ENCODE measurements at places on chromosomes 6 and 20.

DNA sequence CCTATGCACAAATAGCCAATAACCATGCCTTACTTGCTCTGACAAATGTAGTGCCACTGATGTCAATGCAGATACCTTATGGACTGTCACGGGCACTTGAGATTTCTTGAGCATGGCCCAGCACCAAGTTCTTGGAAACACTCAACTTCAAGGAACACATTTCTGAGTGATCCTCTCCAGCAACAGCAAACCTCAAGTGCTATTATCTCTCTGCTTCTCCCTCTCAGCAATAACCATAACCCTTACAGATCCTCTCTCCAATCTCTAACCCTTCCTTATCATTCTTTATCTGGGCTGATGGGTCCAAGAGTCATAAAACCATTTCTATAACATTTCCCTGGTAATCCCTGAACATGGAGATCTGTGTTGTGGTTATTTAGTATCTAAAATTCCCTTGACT lies 266.9 kb upstream of the STXBP5 start:
- no peak for DNase-seq

- no peak for DNase-seq
These were observed 13.4 kb downstream of the BCAS1 start for GRCh38 chr20:54056762-54057639.

GRCh38 chr6:138593124-138593877 lies 94.0 kb upstream of the NHSL1 start:
- no peak for DNase-seq

- DNase-seq: no peak
These were observed 65.5 kb upstream of the PRL start for GRCh38 chr6:22362361-22362760.

DNA sequence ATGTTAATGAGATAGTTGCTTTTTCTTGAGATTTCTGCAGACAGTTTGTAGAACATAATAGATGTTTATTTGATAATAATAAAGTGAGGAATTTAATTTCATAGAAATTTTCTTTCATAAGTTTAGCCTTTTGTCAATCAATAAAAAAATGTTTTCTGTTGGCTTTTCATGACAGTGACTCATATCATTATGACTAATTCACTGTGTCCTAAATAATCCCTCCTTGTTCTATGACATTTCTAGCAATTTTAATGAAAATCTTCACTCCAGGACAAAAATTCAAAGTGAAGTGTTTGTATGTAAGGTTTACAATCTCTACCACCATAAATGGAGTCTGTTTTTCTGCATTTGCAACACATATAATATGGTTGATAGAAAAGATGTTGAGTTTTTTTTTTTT lies 109.9 kb downstream of the UTRN start:
- no peak for DNase-seq

- no peak for DNase-seq
These were observed 240.7 kb upstream of the POU3F2 start for GRCh38 chr6:98593676-98594075.

GRCh38 chr6:41040101-41040939 lies 1.3 kb upstream of the UNC5CL start:
- no peak for DNase-seq

- no peak for DNase-seq
These were observed 49.2 kb downstream of the ANKRD6 start for GRCh38 chr6:89482126-89482525.

GRCh38 chr6:16126861-16127260 lies 2.0 kb upstream of the MYLIP start:
- DNase-seq: no peak

DNA sequence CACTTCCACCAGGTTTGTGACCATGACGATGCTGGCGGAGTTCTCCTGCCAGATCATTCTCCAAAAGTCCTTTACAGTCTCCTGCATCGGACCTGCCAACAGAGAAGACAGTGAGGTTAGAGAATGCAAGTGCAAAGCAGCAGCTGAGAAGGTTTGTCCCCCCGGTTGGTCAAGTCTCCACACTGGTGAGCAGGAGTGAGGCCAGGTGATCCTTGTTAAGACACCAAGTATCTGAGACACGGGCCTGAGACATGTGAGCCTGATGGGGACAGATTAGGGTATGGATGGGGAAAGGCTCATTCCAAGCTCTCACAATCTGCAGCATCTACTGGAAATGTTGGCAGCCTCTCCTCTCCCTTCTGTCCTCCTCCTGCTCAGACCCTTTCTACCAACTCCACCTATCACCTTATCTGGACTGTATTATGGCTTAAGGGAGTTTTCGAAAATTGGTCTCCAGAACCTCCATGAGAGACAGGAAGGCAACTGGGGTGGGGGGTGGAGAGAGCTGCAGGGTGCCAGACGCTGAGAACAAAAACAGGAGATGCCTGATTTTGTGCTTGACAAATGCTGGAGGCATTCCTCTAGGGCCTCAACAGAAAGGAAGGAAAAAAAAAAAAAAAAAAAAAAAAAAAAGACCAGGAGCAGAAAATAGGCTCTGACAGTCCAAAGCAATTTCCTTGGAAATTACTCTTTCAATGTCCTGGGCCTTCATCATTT lies 500.4 kb upstream of the CHD6 start:
- DNase-seq: no peak

DNA sequence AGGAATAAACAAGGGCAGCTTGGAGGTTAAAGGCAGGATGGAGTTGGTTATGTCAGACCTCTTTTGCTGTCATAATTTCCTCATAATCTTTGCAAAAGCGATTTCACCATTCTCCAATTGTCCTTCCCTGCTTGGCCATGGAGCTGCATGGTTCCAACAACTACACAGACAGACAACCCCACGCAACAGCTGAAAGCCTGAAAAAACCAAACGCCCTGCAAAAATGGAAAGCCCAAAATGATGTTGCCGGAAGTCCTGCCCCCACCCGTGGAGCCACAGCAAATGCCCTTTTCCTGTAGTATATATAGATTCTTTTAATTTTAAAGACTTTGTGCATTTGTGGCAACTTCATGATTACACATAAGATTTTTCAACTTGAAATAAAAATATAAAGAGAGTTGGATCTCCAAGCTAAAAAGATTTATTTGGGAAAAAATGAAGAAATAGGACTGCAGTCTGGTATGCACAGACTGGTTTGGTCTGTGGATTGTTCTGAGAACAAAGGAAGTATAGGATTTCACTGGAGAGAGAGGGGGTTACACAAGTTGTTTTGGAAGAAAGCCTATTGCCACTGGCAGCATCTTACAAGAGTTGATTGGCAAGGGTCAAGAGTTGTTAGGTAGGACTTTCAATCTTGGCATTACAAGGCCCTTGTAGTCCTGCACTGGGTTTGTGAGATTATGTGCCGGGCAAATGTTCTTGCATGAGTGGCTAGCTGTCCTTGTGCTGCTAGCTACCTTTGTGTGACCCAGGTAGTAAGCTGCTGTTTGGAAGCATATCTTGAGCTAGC lies 190.0 kb downstream of the C6orf118 start:
- no peak for DNase-seq

DNA sequence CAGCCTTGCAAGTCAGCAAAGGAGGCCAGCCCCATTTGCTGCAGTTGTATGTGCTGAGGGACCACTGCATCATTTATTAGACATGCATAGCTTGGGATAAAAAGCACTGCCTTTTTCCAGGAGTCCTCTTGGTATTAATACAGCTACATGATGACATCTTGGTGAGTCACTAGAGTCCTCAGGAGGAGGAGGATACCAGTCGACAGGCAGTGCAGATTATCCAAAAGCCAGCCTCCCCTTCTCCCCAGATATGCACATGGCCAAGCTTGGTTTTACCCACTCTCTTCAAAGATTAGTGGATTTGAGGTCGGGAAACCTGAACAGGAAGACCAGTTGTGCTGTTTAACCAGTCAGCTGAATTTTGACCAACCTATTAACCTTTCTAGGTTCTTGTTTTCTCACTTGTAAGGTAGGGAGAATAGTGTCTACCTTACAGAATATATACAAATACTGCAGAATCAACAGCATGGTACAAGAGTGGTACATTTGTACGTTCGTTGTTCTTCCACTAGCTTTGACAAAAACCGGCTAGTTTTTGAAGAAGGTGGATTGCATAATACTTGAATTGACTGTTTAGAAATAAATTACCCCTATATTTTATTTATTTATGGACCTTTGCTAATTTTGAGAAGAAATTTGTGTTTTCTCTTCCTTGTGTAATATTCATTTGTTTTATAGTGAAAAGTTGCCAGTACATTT lies 31.9 kb downstream of the VAPB start:
- DNase-seq: no peak

DNA sequence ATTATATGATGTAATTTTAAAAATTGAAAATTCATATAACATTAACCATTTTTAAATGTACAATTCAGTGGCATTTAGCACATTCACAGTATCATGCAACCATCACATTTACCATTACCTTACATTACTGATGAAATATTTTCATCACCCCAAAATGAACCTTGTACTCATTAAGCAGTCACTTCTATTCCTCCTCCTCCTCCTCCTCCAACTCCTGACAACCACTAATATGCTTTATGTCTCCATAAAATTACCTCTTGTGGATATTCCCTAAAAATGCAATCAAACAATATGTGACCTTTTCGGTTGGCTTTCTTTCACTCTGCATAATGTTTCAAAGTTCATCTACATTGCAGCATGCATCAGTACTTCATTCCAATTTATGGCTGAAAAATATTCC lies 45.2 kb downstream of the ZHX3 start:
- no peak for DNase-seq

- DNase-seq: no peak
These were observed 36.6 kb upstream of the NHSL1 start for GRCh38 chr6:138535728-138536455.

- DNase-seq: no peak
These were observed 3.7 kb upstream of the ZSCAN23 start for GRCh38 chr6:28446818-28447511.

- peak; percentile 67 for DNase-seq
These were observed 33.7 kb downstream of the PTGIS start for GRCh38 chr20:49534255-49534712.

DNA sequence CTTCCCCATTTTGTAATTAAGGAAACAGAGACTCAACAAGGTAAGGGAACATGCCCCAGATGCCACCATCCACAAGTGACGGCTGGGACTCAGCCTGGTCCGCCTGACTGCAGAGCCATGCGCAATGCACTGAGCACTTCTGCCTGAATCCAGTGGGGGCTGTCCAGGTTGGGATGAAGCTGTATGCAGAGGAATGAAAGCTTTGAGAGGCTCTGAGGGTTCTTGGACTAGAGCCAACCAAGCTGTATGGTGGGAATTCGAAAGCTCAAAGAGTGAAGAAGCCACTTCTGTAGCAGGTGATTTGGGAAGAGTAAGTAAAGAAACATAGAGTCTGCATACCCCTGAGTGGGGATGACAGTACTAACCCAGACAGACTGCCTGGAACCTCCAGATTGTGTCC lies 127.6 kb upstream of the AKAP12 start:
- DNase-seq: no peak

DNA sequence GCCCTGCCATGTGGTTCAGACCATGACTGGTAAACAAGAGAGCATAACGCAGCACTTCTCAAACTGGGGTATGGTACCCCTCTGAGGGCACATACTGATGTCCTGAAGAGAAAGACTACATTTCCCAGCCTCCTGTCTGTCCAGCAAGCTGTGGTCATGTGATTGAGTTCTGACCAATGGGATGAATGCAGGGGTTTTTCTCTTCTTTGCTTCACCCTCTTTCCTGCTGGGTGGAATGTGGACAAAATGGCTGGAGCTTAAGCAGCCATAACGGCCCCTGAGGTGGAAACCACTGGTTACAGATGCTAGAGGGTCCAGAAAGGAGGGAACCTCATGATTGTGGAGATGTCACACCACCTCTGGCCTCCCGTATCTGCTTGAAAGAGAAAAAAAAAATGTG lies 19.4 kb upstream of the KCNB1 start:
- DNase-seq: no peak

GRCh38 chr6:36735110-36736071 lies 37.8 kb downstream of the RAB44 start:
- DNase-seq: no peak

GRCh38 chr6:170296423-170296745 lies 5.5 kb upstream of the DLL1 start:
- no peak for DNase-seq

- no peak for DNase-seq
These were observed 7.5 kb downstream of the FBXO5 start for GRCh38 chr6:152975204-152975915.

- no peak for DNase-seq
These were observed 221.8 kb upstream of the FAM83B start for GRCh38 chr6:54624779-54625178.

- DNase-seq: no peak
These were observed 9.4 kb upstream of the SLC4A11 start for GRCh38 chr20:3248167-3248992.

GRCh38 chr6:14283600-14284235 lies 166.1 kb downstream of the CD83 start:
- peak; percentile 62 for DNase-seq

GRCh38 chr20:36173451-36173933 lies 19.0 kb downstream of the EPB41L1 start:
- peak; percentile 88 for DNase-seq

- no peak for DNase-seq
These were observed 51.5 kb upstream of the TMEM170B start for GRCh38 chr6:11486051-11486450.

- DNase-seq: no peak
These were observed 20.2 kb downstream of the RIPK1 start for GRCh38 chr6:3088446-3088845.

DNA sequence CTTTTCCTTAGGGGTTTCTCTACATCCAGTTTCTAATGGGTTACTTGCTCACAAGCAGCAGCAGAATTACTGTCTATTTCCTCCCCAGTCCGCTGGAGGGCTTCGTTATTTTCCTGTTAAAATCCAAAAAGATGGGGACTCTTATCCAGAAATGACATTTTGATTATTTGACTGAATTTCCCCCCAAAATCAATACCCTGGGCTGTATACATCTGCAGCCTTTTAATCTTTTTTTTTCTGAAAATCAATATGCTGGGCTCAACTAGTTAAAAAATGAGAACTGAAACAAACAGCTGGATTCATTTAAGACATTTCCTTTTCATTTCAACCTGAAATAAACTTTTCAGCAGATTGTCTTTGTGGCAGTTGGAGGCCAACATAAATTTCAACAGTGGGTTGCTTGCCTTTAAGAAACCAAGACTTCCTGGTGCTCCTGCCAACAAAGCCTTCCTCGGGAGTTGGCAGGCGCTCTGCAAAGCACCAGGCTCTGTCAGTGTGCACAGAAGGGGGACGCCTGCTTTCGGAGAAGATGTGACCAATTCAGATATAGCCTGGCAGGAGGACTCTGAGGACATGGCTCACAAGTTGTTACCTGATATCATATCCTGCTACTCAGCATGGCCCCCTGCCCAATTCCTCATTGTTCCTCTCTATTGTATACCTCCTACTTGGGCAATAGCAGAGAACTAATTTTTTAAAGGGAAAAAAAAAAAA lies 204.7 kb upstream of the ARG1 start:
- no peak for DNase-seq

- DNase-seq: no peak
These were observed 9.9 kb downstream of the PROCR start for GRCh38 chr20:35181731-35182130.

DNA sequence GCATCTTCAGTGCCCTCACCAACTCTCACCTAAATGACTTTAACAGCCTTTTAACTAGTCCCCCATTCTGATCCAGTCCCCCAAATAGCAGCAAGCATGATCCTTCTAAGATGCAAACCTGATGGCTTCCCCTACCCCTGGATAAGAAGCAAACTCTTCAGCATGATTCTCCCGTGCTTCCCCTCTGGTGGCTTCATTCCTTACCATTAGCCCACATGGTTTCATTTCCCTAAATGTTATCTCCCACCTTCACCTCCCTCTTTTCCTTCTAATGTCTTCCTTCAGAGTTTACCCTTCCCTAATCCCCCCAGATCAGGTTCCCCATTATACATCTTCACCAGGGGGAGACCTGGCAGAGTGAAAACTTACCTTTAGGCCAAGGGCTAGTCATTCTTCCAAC lies 4.0 kb upstream of the RAB5IF start:
- no peak for DNase-seq

GRCh38 chr20:25987073-25987927 lies 290.6 kb upstream of the ZNF337 start:
- no peak for DNase-seq
